ENCODE measurements at places on chromosomes 11 and 22. TPM values are rescaled to one million over a fixed set of nuclear protein-coding genes. Genes with fewer than 3 reads are reported as not detected.

DNA sequence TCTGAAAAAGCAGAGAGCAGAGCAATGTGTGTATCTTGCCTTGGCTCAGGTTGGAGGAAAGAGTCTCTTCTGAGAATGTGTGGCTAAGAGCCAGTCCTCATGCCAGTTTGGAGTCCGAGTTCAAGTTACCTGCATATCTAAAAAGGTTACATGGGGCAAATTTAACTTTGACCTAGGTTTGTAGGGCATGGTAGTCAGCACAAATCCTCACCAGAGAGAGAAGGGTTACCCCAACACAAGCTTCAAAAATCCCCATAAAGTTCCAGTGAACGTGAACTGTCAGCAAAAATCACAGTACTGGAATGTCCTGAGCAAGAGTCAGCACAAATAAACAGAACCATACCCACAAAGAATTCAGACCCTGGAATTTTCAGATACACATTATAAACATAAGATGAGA, 13.8 kb downstream of the SDHD start:
- H3K36me3 ChIP-seq: no peaks in the 10 kb centered on the region
- no peaks in the 10 kb centered on the region for H3K27me3 ChIP-seq
- no peak for DNase-seq
- peaks cover 23% of the 10 kb centered on the region for H3K4me1 ChIP-seq
- peak overlapping the region; percentile 78 for H3K27ac ChIP-seq
- no peak overlapping the region for H3K4me3 ChIP-seq

GRCh38 chr11:6328321-6328720, 8.0 kb upstream of the CAVIN3 start:
- peaks cover 2% of the 10 kb centered on the region for H3K4me1 ChIP-seq
- H3K36me3 ChIP-seq: no peaks in the 10 kb centered on the region
- H3K4me3 ChIP-seq: no peak overlapping the region
- H3K27ac ChIP-seq: no peak overlapping the region
- DNase-seq: no peak

GAL3ST3 gene
- 0.12 TPM for total RNA-seq

DNA sequence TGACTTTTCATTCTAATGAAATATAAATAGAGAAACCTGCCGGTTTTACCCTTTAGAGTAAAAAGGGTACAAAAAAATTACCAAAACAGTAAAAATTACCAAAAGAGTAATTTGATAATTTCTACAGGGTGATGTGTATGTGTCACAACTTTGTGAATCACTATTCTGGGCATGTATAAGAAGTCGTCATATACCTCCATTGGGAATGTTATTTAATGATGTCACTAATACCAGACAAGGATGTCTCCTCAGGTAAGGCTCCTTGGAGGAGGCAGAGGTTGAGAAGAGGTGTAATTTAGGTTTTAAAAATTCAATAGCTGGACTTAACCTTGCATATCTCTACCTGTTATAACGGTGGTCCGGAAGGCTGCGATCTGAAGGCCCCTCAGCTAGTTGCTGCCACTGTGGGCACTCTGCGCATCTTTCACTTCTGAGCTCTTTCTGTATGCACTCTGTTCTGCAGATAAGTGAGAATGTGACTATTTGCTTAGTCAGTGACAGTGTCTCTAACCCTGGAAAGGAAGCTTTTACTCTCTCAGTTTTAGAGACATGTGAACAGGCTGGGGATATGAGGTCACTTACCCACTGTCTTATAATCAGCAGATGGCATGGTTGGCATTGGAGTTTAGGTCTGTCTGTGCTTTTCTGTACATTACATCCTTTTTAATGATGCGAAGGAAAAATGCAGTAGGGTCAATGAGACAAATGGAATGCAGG, 987 bp upstream of the NCR3LG1 start:
- H3K27ac ChIP-seq: no peak overlapping the region
- no peak for DNase-seq
- H3K27me3 ChIP-seq: peaks cover 25% of the 10 kb centered on the region
- no peaks in the 10 kb centered on the region for H3K36me3 ChIP-seq

GRCh38 chr11:27650988-27651387, 49.3 kb downstream of the BDNF start:
- H3K4me1 ChIP-seq: peaks cover 5% of the 10 kb centered on the region
- no peaks in the 10 kb centered on the region for H3K27me3 ChIP-seq
- H3K4me3 ChIP-seq: no peak overlapping the region
- H3K27ac ChIP-seq: no peak overlapping the region
- no peaks in the 10 kb centered on the region for H3K36me3 ChIP-seq

DNA sequence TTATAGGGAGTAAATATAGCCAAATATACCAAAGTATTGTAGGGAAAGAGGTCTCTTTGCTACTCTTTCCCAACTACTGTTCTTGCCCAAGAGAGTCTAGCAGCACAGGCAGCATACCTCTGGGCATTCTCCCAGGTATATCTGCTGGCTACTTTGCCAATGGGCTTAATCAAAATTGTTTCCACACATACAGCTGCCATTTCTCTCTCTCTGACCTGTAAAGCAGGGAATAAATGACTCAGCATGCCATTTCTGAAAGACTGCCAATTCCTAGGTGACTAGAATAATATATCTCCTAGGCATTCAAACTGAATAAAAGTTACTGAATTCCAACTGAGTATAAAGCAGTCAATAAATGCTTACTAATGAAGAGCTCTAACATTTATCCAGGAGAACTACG, 44.6 kb downstream of the RDX start:
- H3K27ac ChIP-seq: peak overlapping the region; percentile 63
- no peaks in the 10 kb centered on the region for H3K27me3 ChIP-seq
- DNase-seq: peak; percentile 27

GRCh38 chr11:120331301-120331996, 4.8 kb upstream of the ARHGEF12 start:
- no peak overlapping the region for H3K4me3 ChIP-seq
- no peaks in the 10 kb centered on the region for H3K36me3 ChIP-seq
- H3K27ac ChIP-seq: peak overlapping the region; percentile 37
- peaks cover 18% of the 10 kb centered on the region for H3K4me1 ChIP-seq
- H3K27me3 ChIP-seq: no peaks in the 10 kb centered on the region

GRCh38 chr11:69241075-69241740, 52.7 kb upstream of the MYEOV start:
- H3K4me3 ChIP-seq: no peak overlapping the region
- no peak for DNase-seq
- peaks cover 2% of the 10 kb centered on the region for H3K27me3 ChIP-seq
- H3K27ac ChIP-seq: no peak overlapping the region
- no peaks in the 10 kb centered on the region for H3K4me1 ChIP-seq
- H3K36me3 ChIP-seq: no peaks in the 10 kb centered on the region

- H3K4me1 ChIP-seq: peaks cover 19% of the 10 kb centered on the region
- H3K27ac ChIP-seq: no peak overlapping the region
- H3K4me3 ChIP-seq: no peak overlapping the region
- H3K27me3 ChIP-seq: no peaks in the 10 kb centered on the region
These were observed 6.4 kb downstream of the MYEOV start for GRCh38 chr11:69300120-69301060.

GRCh38 chr22:23070418-23071229, at the start of gene GNAZ:
Gene GNAZ, plus strand, starts transcription at chr22:23070519. Its CDS starts 25,177 bp downstream, at chr22:23095696.
- H3K4me1 ChIP-seq: peaks cover 7% of the 10 kb centered on the region
- H3K27ac ChIP-seq: peak within 1 kb of the TSS; percentile 57
- H3K36me3 ChIP-seq: no peaks in the 10 kb centered on the region
- H3K4me3 ChIP-seq: peak within 1 kb of the TSS; percentile 66
- no peak for DNase-seq

PTPRCAP gene
- total RNA-seq: 1.4 TPM

GRCh38 chr22:49528420-49528720, 299.3 kb downstream of the BRD1 start:
- no peaks in the 10 kb centered on the region for H3K36me3 ChIP-seq
- H3K4me3 ChIP-seq: no peak overlapping the region
- no peaks in the 10 kb centered on the region for H3K27me3 ChIP-seq
- H3K4me1 ChIP-seq: no peaks in the 10 kb centered on the region
- no peak overlapping the region for H3K27ac ChIP-seq
- no peak for DNase-seq

- H3K27ac ChIP-seq: no peak overlapping the region
- no peak for DNase-seq
- H3K27me3 ChIP-seq: no peaks in the 10 kb centered on the region
- H3K36me3 ChIP-seq: no peaks in the 10 kb centered on the region
- H3K4me1 ChIP-seq: no peaks in the 10 kb centered on the region
These were observed 5.3 kb downstream of the OR51F2 start for GRCh38 chr11:4826425-4826824.

GRCh38 chr11:8283465-8284230, 20.0 kb upstream of the LMO1 start:
- H3K4me3 ChIP-seq: no peak overlapping the region
- no peak for DNase-seq
- H3K36me3 ChIP-seq: no peaks in the 10 kb centered on the region
- peaks cover 5% of the 10 kb centered on the region for H3K4me1 ChIP-seq
- no peaks in the 10 kb centered on the region for H3K27me3 ChIP-seq
- no peak overlapping the region for H3K27ac ChIP-seq

YAP1 gene
- total RNA-seq: 89.4 TPM

GRCh38 chr11:19253817-19254216, 13.1 kb upstream of the E2F8 start:
- DNase-seq: no peak
- H3K4me1 ChIP-seq: no peaks in the 10 kb centered on the region
- no peak overlapping the region for H3K4me3 ChIP-seq

DNA sequence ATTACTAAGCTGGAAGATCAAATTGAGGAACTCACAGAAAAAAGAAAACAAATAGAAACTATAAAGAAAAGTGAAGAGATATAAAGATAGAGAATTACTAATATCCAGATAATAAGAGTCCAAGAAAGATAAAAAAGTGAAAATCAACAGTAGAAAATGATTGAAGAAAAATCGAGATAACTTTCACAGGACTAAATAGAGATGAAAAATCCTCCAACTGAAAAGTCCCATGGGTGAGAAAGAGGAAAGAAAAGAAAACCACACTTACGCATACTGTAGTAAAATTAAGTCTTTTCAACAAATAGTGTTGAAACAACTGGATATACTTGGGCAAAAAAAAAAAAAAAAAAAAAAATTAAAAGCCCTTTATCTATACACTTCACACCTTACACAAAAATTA, 60.0 kb downstream of the ENTHD1 start:
- H3K4me1 ChIP-seq: no peaks in the 10 kb centered on the region
- H3K27me3 ChIP-seq: peaks cover 47% of the 10 kb centered on the region
- no peaks in the 10 kb centered on the region for H3K36me3 ChIP-seq
- no peak overlapping the region for H3K27ac ChIP-seq
- no peak overlapping the region for H3K4me3 ChIP-seq

GRCh38 chr11:83317757-83318690, 31.9 kb upstream of the CCDC90B start:
- no peaks in the 10 kb centered on the region for H3K4me1 ChIP-seq
- H3K27ac ChIP-seq: no peak overlapping the region
- DNase-seq: no peak
- H3K36me3 ChIP-seq: no peaks in the 10 kb centered on the region
- no peak overlapping the region for H3K4me3 ChIP-seq

GRCh38 chr11:35330156-35330889, 89.0 kb downstream of the SLC1A2 start:
- H3K36me3 ChIP-seq: no peaks in the 10 kb centered on the region
- H3K27me3 ChIP-seq: no peaks in the 10 kb centered on the region
- H3K4me3 ChIP-seq: no peak overlapping the region

DNA sequence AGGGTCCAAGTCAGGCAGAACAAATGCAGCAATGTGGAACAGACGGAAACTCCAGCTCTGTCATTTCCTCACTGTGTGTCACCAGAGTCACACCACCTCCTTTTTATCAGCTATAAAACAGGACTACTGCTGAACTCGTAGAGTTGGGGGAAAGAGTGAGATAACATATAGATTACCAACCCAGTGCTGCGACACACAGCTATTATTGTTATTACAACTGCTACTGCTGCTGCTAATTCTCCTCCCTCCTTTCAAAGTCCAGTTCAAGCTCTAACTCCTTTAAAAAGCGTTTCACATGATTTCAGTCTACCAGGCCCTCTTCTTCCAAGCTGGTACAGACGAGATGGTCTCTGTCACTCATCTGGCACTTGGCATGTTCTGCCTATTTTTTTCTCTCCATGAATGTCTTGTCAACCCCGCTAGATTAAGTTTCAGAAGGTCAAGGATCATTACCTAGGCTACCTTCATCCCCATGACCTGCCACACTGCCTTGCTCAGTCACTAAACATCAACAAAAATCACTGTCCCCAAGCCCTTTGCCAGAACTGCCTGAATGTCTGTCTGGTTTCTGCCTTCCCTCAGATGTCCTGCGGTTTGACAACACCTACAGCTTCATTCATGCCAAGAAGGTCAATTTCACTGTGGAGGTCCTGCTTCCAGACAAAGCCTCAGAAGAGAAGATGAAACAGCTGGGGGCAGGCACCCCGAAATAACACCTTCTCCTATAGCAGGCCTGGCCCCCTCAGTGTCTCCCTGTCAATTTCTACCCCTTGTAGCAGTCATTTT, 3.7 kb upstream of the MTFP1 start:
- no peaks in the 10 kb centered on the region for H3K27me3 ChIP-seq
- peak overlapping the region; percentile 92 for H3K27ac ChIP-seq
- no peak for DNase-seq
- H3K4me3 ChIP-seq: peak overlapping the region; percentile 60

DNA sequence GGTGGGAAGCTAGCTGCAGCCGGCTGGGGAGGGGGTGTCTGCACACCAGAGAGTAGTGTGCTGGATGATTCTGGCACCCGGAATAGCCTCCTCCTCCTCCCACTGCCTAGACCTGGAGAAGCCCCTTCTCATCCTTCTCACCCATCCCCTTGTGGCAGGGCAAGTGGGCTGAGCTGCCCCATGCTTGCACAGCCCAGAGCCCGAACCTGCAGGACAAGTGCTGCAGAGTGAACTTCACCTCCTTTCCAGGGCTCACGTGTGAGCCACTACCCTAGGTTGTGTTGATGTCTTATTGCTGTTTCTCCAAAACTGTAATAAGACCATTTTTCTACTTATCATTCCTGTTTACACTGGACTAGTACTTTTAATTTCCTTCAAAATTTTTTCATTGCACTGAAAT, 56.1 kb upstream of the GLYATL1B start:
- no peak overlapping the region for H3K27ac ChIP-seq
- H3K27me3 ChIP-seq: no peaks in the 10 kb centered on the region
- H3K4me3 ChIP-seq: no peak overlapping the region

P2RY2 gene
- total RNA-seq: 46.5 TPM

GRCh38 chr22:45261407-45262088, 20.9 kb upstream of the KIAA0930 start:
- no peak overlapping the region for H3K4me3 ChIP-seq
- no peak for DNase-seq
- H3K36me3 ChIP-seq: no peaks in the 10 kb centered on the region
- no peaks in the 10 kb centered on the region for H3K27me3 ChIP-seq
- H3K4me1 ChIP-seq: peaks cover 13% of the 10 kb centered on the region
- no peak overlapping the region for H3K27ac ChIP-seq
